ENCODE measurements at places on chromosomes 1 and 21. TPM values are rescaled to one million over a fixed set of nuclear protein-coding genes. Genes with fewer than 3 reads are reported as not detected.

Gene SPATA1
- 0.66 TPM for total RNA-seq

DNA sequence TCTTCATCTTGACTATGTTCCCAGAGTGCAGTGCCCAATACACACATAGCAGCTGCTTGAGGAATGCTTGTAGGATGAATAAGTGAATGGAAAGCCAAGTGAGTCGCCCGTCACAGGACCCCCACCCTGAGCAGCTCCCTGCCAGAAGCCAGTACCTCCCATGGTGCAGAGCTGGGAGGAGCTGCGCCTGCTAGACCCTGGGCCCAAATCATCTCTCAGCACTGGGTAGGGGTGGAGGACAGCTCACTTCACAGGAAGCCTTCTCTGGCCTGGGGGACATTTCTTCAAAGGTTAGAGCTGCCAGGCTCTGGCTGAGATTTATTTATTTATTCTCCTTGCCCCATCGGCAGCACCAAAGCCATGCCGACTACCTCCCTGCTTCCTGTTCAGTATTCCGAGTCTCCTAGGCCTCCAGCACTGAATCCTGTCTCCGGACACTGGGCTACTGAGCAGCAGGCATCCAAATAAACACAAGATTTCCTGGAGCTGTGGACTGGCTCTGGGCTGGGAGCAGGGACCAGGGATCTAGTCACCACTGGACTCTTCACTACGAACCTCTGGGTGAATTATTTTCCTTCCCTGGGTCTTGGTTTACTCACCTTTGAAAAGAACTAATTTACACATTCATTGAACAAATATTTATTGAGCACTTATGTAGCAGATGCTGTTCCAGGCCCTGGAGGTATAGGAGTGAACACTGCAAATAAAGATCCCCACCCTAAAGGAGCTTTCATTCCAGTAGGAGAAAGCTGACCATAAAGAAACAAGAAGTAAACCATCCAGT lies 187.7 kb downstream of the TRABD2B start:
- no peak for DNase-seq

Gene PIK3C2B
- total RNA-seq = 18.5 TPM

GRCh38 chr21:31133243-31133830 lies 95.1 kb upstream of the KRTAP19-8 start:
- DNase-seq = no peak

DNA sequence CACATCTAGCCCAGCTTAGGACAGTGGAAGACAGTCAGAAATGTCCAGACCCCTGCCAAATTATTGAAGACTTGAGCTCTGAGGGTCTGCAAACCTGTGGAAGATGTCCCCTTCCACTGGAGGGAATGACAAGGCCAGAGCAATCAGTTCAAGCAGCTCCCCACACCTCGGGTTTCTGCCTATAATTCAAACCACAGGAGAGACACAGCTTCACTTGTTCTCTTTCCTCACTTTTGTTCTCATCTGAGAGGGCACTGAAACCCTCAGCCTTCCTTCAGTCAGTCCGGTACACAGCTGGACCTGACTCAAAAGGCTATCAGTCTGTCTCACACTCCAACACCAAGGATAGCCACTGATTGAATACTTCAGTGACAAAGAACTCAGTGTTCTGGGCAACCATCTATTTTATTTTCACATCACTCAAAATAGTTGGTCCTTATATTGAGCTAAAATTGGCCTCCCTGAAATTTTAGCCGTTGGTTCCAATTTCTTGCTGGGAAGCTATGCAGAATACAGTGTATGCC lies 70.1 kb downstream of the TENT5C start:
- no peak for DNase-seq

Gene MAP10
- total RNA-seq = 3.2 TPM

GRCh38 chr1:186983327-186983726 lies 154.6 kb downstream of the PLA2G4A start:
- peak; percentile 20 for DNase-seq

Gene TFF3
- total RNA-seq = 2.9 TPM

Gene ENSA
- total RNA-seq = 129 TPM

DNA sequence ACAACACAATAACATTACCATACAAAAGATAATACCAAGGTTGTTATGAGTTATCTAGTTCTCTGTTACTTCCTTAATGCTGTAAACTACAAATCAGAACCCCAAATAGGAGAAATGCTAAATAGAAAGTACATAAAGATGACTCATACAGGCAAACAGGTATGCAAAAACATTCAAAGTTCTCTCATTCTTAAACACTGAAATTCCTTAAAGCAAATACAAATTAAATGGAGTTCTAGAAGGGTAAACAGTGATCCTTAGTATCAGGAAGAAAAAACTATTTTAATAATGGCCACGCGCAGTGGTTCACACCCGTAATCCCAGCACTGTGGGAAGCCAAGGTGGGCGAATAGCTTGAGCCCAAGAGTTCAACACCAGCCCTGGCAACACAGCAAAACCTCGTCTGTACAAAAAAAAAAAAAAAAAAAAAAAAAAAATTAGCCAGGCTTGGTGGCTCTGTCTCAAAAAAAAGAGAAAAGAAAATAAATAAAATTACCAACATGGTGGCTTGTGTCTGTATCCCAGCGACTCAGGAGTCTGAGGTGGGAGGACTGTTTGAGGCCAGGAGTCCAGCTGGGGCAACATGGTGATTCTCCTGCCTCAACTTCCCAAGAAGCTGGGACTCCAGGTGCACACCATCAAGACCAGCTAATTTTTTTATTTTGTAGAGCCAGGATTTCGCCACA lies 17.5 kb downstream of the FBXO42 start:
- DNase-seq = no peak

GRCh38 chr21:45152265-45152746 lies 77.9 kb downstream of the ADARB1 start:
- DNase-seq = peak; percentile 33

- DNase-seq = no peak
Measured at GRCh38 chr21:41482301-41482700, 25.7 kb downstream of the TMPRSS2 start.

DNA sequence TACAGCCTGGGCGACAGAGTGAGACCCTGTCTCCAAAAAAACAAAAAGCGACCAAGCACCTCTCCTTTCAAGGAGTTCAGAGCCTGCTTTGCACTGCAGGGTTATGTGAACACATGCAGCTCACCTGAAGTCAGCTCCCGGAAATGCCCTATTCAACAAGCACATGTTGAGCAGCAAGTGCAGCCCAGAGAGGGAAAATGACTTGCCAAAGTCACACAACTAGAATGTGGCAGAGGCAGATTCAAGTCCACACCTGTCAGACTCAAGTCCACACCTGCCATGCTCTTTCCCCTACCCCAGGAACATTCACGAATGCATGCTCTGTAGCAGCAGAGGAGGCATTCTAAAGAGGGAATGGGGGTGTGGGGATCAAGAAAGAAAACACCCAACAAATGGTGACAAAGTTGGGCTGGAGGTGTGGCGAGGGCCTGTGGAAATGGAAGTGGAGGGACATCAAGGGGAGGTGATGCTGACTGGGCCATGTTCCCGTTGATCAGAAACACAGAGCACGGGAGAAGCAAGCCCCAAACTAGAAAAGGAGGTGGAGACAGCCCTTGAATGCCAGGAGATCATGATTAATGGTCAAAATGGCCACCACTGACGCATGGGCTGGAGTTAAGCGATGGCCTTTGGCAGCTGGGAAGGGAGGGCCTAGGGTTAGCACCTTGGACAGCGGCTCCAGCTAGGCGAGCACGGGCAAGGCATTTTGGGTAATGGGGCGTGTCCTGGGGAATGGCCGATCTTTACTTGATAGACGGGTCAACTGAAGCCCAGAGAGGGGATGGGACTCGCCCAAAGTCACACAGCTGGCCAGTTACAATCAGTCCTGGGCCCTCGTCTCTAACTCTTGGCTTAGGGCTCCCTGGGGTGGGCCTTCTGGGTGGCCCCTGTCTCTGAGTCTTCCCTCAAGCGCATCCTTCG lies 21.5 kb downstream of the RAP1GAP start:
- no peak for DNase-seq

- DNase-seq = no peak
Measured at GRCh38 chr1:37035796-37036666, 1.7 kb upstream of the GRIK3 start.

Gene CSMD2
- total RNA-seq = 0.14 TPM

DNA sequence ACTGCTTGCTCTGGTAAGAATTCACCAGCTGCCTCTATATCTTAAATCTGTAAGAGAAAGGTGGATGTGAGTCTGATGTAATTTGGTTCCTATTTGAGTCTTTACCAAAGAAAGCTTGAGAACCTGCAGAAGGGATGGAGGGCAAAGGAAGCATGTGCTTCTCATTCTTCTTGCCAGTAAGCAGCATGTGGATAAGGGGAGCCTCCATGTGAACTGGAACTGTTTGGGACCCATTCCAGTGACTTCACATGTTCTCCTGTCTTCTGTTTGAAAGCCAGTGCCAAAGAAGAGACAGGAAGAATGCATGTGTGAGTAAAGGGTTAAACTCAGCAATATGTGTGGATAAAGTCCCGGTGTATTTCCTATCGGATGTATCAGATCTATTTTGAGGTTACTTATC lies 119.6 kb upstream of the ADGRL2 start:
- no peak for DNase-seq

Gene ZNF593OS
- not detected for total RNA-seq

Gene TTC24
- not detected for total RNA-seq

- no peak for DNase-seq
Measured at GRCh38 chr1:64923294-64923718, 43.0 kb downstream of the JAK1 start.

Gene KCNQ4
- total RNA-seq = 1.5 TPM

Gene NOS1AP
- total RNA-seq = 6.2 TPM

DNA sequence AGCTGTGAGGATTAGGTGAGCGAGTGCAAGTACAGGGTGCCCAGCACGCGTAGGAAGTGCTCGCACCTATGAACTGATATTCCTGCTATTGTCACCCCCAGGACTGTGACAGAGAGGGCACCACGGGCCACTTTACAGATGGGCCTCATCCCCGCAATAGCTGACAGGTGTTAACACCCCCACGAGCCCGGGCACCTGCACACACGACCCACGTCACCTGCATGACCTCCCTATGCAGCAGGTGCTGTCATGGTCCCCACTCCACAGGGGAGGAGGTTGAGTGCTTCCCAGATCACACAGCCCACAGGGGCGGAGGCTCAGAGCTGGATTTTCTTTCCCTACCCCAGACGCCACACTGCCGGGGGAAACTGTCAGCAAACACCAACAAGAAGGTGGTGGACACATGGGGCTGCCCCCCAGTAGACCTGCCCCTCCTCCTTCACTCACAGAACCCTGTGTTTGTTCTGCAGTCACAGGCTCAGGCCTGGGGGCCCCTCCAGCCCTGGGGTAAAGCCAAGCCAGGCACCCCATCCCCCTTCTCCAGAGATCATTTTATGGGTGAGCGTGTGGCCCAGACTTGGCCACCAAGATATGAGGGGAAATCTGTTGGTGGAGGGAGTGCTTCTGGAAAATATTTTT lies 465.5 kb downstream of the MATN1 start:
- DNase-seq = no peak

Measured in left ventricle myocardium inferior (tissue), 1 donor.